A549 treated with RU486 at 1 μM for 4 hours (cell line): ENCODE measurements at places on chromosomes 12 and 14. TPM values are rescaled to one million over a fixed set of nuclear protein-coding genes. Genes with fewer than 3 reads are reported as not detected.

The OAS1 gene
- 59.6 to 92.3 TPM (median 83.6 TPM) in 5 replicates for total RNA-seq

The TSPAN19 gene
- total RNA-seq, result 0.18 TPM in 1 of 5 replicates, not detected in the others

The PPP4R4 gene
- 0.27 to 0.79 TPM (median 0.46 TPM) in 5 replicates for total RNA-seq

The SIVA1 gene
- 123 to 208 TPM (median 180 TPM) in 5 replicates for total RNA-seq

The KRT81 gene
- total RNA-seq, result 2,796 to 3,933 TPM (median 3,447 TPM) in 5 replicates

The ZDHHC17 gene
- 9.4 to 17.4 TPM (median 9.7 TPM) in 5 replicates for total RNA-seq

The METTL1 gene
- total RNA-seq, result 52.1 to 68.7 TPM (median 54.0 TPM) in 5 replicates

The PAH gene
- 0.36 TPM in 1 of 5 replicates, not detected in the others for total RNA-seq

The PAPLN gene
- 5.3 to 8.8 TPM (median 8.4 TPM) in 5 replicates for total RNA-seq

The NFE2 gene
- 0.07 to 0.32 TPM (median 0.13 TPM) in 3 of 5 replicates, not detected in the others for total RNA-seq

The KLRB1 gene
- total RNA-seq, result not detected in 5 replicates
